Astrocyte of the cerebellum (primary cell): ENCODE measurements at places on chromosomes 7 and 10.

DNA sequence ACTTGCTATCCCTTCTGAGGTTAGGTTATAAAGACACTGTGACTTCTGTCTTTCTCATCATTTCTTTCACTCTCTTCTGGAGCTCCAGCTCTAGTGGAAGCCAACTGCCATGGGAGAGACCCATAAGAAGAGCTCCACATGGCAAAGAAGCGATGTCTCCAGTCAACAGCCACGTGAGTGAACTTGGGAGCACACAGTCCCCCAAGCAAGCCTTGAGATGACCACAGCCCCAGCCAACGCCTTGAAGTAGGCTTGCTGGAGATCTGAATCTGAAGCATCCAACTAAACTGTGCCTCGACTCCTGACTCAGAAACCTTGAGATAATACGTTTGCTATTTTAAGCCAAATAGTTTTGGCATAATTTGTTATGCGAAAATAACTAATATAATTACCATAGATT lies 181.7 kb upstream of the GDF10 start:
- no peak for DNase-seq

- DNase-seq: peak; percentile 9
Observed at GRCh38 chr7:126026421-126027088, 1096.9 kb upstream of the POT1 start.

GRCh38 chr10:51403521-51403920 lies 295.9 kb downstream of the CSTF2T start:
- DNase-seq: no peak

- DNase-seq: no peak
Observed at GRCh38 chr10:61471491-61471890, 18.3 kb upstream of the TMEM26 start.

- no peak for DNase-seq
Observed at GRCh38 chr10:30437031-30437841, 3.3 kb downstream of the MAP3K8 start.

- no peak for DNase-seq
Observed at GRCh38 chr7:100677308-100678267, 4.0 kb downstream of the GNB2 start.

GRCh38 chr10:71880425-71881306 lies 29.6 kb upstream of the PSAP start:
- no peak for DNase-seq

DNA sequence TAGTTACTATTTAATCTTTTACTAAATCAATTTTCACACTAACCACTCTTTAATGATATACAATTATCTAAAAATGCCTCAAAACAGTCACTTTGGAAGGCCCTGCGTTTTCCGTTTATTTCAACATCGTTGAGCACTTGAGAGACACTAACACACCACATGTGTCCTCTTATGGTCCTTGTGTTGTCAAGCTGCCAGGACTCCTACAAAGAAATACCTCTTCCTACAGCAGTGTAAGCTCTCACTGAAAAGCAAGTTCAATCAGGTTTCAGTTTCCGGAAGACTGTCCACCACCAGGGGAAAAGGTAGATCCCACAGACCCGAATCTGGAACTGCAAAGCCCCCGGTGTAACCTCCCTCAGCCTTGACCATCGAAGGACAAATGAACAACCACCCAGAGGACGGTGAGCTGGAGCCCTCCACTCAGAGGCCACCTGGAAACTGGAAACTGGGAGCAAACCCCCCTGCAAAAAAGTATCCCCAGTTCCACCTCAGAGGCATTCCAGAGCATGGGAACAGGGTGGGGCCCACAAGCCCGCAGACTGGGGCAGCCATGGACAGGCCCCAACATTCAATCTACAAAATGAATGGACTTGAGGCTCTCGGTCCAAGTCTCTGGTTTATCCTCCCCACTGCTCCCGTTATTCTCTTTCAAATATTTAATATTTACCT lies 37.6 kb downstream of the KCNH2 start:
- DNase-seq: no peak

DNA sequence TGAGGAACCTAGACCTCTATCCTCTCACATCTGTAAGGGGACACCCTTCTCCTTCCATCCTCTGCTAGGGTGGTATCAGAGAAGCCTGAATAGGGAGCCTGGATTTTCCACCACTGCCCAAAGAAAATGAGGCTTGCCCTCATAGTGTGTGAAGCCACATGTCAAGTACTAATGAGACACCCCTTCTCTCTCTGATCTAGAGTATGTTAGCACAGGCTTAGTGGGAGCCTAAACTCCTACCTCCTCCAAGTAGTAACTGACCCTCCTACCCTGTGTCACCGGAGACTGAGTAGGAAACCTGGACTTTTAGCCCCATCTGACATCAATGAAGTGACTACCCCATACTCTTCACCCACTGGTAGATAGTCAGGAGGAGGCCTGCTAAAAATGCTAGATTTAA lies 65.6 kb downstream of the PHYHIPL start:
- DNase-seq: no peak

GRCh38 chr7:48147078-48147591 lies 24.1 kb upstream of the ABCA13 start:
- DNase-seq: no peak

DNA sequence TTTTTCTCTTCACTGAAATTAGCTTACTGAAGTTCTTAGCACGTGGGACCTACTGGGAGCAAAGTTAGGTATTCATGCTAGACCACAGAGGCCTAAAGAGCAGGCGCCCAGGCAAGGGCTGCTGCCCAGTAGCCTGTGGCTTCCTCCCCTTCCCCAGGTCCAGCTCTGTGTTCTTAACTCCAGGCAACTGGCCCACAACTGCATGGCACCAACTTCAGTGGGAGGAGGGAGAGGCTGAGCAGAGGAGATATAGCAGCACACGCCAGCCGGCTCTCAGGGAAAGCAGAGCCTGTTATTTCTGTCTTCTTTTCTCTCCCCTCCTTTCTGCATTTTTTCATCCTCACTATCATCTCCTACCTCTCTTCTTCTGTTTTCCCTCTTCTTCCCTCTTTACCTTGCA lies 67.4 kb downstream of the PCGF5 start:
- no peak for DNase-seq

- no peak for DNase-seq
Observed at GRCh38 chr7:104124893-104125477, 82.8 kb downstream of the ORC5 start.

DNA sequence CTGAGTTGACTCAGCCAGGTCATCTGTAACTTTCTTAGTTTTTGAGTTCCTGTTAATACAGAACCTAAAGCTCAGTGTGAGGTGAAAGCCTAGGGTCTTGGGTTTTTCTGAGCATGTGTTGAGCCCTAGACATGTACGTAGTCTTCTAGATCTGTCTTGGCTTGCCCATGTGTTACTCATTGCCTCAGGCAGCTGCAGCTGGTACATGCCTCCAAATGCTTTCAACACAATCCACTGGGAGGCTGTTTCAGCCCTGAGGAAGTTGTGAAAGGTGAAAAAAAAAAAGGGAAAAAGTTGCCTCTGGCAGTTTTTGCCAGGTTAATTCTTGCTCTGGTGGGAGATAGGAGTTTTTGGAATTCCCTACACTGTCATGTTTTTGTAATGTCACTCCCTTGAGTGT lies 134.6 kb downstream of the RNF216 start:
- DNase-seq: no peak

GRCh38 chr7:99418260-99418659 lies 9.5 kb downstream of the BUD31 start:
- DNase-seq: no peak

DNA sequence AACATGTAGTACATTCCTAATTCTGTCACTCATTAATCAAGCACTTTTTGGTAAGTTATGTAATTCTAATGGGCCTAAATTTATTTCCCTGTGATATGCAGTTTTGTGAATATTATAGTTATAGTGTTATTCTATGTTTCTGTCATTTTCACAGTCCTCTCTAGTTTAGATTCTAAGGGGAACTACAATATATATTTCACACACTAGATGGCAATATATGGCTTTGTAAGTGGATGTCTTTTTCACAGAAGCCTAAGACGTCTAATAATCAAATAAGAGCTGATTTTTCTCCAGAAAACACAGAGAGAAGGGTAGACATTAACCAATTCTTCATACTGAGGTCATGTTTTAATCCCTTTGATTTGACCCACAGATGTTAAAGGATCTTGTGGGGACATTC lies 18.0 kb downstream of the RNLS start:
- DNase-seq: peak; percentile 19

DNA sequence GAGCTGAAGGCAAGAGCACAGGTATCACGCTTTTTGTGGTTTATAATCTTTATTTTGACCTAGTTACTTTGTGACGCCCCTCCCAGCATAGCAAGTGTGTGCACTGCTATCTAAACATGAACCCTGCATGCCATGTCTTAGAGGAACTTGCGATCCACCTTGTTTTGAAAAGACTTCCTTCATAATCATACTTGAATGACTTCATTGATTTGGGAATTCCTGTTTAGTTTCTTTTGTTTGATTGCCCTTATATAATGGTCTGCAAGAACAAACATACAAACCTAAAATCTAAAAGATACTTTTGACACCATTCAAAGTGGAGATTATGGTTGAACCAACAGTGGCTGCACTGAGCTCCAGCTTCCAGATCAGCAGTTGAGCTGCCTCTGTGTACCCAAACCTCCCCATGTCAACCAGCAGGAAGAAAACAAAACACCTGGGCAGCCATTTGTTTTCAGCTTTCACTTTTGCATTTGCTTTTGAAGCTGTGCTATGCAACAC lies 132.6 kb downstream of the CELF2 start:
- no peak for DNase-seq

- DNase-seq: peak; percentile 47
Observed at GRCh38 chr10:77286531-77287508, 350.8 kb downstream of the KCNMA1 start.

GRCh38 chr7:874031-874749 lies 2.2 kb upstream of the GET4 start:
- DNase-seq: no peak

DNA sequence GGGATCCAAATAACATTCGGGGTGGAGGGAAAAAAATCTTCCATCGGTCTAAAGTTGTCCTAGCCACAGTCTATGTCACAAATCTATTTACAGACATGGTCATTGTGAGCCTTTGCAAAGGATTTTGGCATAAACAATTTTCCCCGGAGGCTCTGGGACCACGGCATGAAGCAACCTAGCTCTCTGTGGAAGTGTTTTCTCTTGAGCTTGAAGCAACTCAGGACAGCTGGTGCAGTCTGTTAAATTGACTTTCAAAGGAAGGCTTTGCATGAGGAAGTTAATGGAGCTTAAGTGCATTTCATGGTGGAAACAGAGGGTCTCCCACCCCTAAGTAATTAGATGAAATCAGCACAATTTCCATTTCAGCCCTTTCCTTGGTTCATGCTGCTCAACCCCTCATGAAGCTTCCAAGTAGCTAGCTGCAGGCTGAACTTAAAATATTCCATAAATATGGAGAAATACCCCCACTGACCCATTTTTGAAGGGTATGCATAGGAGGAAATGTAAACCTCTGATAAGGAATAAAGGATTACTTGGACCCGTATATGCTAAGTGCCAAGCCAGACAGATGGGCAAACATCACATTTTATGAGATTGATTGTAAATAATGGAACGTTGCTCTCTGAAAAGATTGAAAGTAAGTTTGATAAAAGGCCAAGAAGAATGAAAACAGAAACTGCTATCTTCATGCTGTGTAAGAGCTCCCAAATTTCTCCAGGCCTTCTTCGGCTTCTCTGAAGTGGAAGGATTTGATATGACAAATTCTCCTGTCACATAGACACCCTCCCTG lies 39.9 kb downstream of the CCDC3 start:
- DNase-seq: no peak

- peak; percentile 41 for DNase-seq
Observed at GRCh38 chr7:22728401-22729029, 1.5 kb downstream of the IL6 start.

GRCh38 chr10:46251857-46252847 lies 34.6 kb upstream of the ANTXRL start:
- no peak for DNase-seq

GRCh38 chr10:131933016-131933695 lies 32.3 kb downstream of the PPP2R2D start:
- no peak for DNase-seq

DNA sequence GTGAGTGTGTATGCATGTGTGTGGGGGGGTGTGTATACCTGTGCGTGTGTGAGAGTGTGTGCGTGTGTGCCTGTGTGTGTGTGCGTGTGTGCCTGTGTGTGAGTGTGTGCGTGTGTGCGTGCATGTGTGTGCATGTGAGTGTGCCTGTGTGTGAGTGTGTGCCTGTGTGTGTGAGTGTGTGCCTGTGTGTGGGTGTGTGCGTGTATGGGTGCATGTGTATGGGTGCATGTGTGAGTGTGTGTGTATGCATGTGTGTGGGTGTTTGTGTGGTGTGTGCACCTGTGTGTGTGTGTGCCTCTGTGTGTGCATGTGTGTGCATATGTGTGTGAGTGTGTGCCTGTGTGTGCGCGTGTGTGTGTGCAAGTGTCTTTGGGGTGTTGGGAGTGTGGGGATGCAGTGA lies 6.4 kb downstream of the ANTXRL start:
- DNase-seq: no peak

- DNase-seq: peak; percentile 91
Observed at GRCh38 chr7:94697035-94697974, 41.4 kb upstream of the SGCE start.

GRCh38 chr10:33552290-33552689 lies 217.8 kb upstream of the NRP1 start:
- no peak for DNase-seq

GRCh38 chr10:24209946-24210491 lies 1.1 kb downstream of the KIAA1217 start:
- DNase-seq: peak; percentile 46

GRCh38 chr7:5495581-5496375 lies 72.1 kb upstream of the TNRC18 start:
- DNase-seq: no peak

GRCh38 chr7:97630116-97630515 lies 101.8 kb upstream of the TAC1 start:
- no peak for DNase-seq

DNA sequence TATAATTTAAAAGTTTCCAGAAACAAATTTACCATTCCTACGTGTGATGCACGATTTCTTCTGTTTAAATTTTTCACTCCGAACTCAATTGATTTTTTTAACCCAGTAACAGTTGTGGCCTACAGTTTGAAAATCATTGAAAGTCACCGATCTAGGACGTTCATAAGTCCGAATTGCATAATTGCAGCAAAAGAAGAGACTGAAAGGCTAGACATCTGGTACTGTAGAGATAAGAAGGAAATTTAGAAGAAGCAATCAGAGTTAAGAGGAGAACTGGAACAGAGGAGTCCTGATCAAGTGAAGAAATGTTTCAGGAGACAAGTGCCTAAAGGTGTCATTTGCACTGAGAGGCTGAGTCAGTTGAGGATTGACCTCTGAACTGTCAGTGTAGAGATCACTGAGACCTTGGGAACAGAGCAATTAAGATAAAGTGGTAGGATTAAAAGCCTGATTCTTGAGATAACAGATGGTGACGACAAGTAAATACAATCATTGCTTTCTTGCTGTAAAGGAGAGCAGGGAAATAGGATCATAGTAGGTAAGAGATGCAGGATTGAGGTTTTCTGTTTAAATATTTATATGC lies 73.5 kb downstream of the ZFAND4 start:
- DNase-seq: no peak

GRCh38 chr7:51591223-51591622 lies 274.6 kb upstream of the COBL start:
- no peak for DNase-seq

GRCh38 chr10:97755718-97756117 lies 16.1 kb downstream of the SFRP5 start:
- no peak for DNase-seq

- no peak for DNase-seq
Observed at GRCh38 chr10:43706166-43706565, 57.5 kb upstream of the ZNF32 start.

- DNase-seq: no peak
Observed at GRCh38 chr7:141511676-141512396, 39.4 kb upstream of the AGK start.

- DNase-seq: no peak
Observed at GRCh38 chr10:75987616-75988015, 556.2 kb downstream of the LRMDA start.

GRCh38 chr7:29406366-29406765 lies 157.3 kb upstream of the PRR15 start:
- DNase-seq: no peak
